ENCODE measurements at places on chromosomes 3 and 15.
A peak's percentile ranks its signal among the peaks of the same experiment; 100 is the strongest.

- DNase-seq, result no peak
Observed at GRCh38 chr3:107446706-107447105, 69.5 kb downstream of the CCDC54 start.

GRCh38 chr15:31222773-31223341 lies 103.8 kb upstream of the KLF13 start:
- DNase-seq, result no peak

- no peak for DNase-seq
Observed at GRCh38 chr3:38966811-38967692, 84.7 kb downstream of the SCN11A start.

DNA sequence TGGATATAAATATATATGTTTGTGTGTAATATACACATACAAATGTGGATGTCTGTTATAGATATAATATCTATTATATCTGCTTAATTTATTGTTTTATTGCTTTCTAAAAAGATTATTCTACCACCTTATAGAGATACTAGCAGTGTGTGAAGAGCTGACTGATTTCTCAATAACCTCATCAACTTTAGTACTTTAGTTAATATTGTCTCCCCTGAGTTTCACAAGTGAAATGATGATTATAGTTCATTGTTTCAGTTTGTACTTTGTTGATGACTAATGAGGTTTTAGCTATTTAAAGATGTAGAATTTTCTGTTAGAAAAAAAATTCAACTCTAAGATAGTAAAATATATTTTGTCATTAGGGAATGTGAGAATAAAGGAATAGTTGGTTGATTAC lies 11.4 kb downstream of the RSRC1 start:
- DNase-seq, result no peak

- no peak for DNase-seq
Observed at GRCh38 chr3:141426404-141427034, 58.2 kb downstream of the ZBTB38 start.

- no peak for DNase-seq
Observed at GRCh38 chr15:48475600-48476395, 144.6 kb downstream of the DUT start.

DNA sequence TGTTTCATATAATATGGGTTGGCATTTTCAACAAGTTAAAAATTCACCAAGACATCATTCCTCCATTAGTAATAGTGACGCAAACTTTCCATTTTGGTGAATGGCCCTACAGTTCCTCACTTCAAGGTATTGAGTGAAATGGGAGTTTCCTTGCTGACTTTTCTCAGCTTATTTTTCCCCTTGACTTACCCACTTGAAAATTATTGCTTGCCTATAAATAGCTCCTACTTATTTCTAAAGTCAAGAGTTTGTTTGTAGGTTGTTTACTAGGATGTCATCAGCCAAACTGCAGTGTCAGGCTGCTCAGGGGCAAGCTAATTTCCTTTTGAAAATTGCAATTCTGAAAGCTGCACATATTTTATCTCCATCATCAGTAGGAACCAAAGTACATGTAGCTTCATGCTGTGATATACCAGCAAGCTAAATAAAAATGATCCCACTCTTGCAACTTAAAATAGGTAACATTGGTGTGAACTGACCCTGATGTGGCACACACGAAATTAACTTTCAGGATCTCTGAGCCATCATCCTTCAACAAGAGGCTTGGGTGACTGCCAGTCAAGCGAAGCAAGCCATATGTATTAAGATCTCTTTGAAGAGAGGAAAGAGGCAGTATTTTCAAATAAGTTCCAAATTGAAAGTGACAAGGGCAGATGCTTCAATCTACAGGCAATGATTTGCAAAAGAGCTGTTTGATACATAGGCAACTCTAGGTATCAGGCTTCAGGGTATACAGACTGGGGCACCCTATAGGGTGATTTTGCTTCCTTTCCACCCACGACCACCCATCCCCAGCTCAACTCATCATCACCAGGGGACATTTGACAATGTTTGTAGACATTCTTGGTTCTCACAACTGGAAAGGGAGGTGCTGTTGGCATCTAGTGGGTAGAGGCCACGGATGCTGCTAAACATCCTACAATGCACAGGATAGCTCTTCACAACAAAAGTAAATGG lies 66.8 kb upstream of the RASGRP1 start:
- DNase-seq, result no peak

DNA sequence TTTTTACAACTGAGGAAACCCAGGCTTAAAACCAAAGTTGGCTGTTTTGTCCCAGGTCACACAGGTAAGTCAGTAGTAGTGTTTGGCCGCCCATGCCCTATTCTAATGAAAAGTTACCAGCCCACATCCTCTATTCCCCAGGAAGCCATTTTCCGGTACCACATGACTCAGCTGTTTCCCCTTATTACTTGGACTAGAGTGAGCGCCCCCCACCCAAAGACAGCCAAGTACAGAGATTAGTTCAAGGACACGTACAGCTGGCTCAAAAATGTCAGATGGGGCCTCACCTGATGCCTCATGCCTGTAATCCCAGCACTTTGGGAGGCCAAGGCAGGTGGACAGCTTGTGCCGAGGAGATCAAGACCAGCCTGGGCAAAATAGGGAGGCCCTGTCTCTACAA lies 8.5 kb upstream of the KLHL6 start:
- no peak for DNase-seq

GRCh38 chr3:8416965-8417364 lies 84.7 kb upstream of the LMCD1 start:
- no peak for DNase-seq

DNA sequence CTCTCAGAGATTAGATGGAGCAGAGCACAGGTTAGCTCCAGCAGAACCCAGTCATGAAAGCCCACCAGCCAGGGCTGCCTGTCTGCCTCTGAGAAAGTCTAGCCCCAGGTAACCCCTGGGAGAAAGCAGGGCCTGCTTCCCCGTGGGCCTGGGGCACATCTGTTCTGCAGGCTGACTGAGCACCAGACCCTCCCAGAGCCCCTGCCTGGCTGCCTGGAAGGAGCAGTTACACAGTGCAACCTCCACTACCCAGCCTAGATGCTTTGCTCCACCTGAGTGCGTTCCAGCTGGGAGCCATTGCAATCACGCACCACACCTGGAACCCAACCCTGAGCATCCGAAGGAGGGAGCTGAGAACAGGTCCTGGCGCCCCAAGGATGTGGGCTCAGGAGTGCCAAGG lies 24.7 kb upstream of the OR5K4 start:
- no peak for DNase-seq

GRCh38 chr3:145357453-145357852 lies 803.5 kb downstream of the PLOD2 start:
- DNase-seq, result no peak

DNA sequence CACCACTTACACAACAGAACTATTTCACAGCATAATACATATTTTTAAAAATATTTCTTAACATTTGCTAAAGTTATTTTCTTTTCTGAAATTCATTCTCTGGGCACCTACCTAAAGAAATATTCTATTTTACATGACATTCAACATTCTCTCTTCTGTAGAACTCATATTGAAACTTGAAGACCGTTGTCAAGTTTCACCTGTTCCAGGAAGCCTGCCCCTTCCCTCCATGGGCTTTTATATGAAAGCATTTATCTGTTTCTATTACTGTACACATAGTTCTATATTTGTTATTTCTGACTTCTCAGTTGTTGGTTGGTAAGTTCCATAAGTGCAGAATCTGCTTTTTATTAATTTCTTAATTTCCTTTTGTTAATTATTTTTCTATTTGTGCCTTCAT lies 204.3 kb upstream of the ALCAM start:
- DNase-seq, result no peak

DNA sequence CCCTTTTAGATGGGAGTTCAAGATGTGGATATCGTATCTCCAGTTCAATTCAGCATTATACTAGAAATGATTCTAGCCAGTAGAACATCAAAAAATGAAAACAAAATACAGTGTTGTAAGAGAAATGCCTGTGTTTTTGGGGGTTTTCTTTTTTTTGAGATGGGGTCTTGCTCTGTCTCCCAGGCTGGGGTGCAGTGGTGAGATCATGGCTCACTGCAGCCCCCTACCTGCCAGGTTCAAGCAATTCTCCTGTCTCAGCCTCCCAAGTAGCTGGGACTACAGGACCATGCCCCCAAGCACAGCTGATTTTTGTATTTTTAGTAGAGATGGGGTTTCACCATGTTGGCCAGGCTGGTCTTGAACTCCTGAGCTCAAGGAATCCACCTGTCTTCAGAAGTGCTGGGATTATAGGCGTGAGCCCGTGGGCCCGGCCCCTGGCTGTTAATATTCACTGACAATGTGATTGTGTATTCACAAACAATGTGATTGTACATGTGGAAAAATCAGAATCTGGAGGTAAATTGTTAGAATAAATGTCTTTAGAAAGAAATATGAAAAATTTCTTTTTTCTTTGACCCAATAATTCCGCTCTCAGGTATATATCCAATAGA lies 59.0 kb downstream of the ARIH1 start:
- no peak for DNase-seq

DNA sequence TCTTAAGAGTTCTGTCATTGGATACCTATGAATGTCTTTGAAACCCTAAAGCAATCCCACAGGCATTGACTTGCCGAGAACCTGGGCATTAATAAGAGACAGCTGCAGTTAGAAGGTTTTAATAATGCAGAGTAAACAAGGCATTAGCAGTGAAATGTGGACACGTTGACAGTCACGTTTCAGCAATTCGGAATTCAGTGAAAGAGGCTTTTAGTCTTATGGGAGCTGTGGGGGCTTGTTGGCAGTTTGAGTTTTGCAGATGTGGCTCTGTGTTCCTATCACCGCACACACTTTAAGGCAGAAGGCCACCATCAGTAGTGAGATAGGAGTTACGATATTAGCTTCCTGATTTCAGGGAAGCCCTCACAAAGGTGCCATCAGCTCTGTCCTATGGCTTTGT lies 145.2 kb upstream of the NUDT16 start:
- DNase-seq, result peak; percentile 66

GRCh38 chr3:37627951-37628620 lies 233.6 kb upstream of the CTDSPL start:
- no peak for DNase-seq

DNA sequence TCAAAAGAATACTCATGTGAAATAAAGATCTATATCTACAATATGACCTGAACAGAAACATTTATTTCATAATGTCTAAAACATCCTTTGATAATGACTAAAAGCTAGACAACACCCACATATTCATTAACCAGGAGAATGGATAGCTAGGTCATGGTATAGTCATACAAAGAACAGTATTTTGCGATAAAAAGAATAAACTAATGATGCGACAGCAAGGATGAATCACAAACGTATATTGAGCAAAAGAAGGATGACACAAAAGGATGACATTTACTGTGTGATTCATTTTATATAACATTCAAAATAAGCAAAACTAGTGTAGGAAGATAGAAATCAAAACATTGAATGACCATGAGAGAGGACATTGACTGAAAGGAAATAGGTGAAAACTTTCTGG lies 1233.1 kb downstream of the OTOL1 start:
- no peak for DNase-seq

GRCh38 chr3:114666623-114667022 lies 372.8 kb downstream of the TIGIT start:
- DNase-seq, result no peak

- DNase-seq, result no peak
Observed at GRCh38 chr3:101262393-101263240, 57.8 kb downstream of the IMPG2 start.

- no peak for DNase-seq
Observed at GRCh38 chr3:191428177-191428576, 32.8 kb upstream of the PYDC2 start.

DNA sequence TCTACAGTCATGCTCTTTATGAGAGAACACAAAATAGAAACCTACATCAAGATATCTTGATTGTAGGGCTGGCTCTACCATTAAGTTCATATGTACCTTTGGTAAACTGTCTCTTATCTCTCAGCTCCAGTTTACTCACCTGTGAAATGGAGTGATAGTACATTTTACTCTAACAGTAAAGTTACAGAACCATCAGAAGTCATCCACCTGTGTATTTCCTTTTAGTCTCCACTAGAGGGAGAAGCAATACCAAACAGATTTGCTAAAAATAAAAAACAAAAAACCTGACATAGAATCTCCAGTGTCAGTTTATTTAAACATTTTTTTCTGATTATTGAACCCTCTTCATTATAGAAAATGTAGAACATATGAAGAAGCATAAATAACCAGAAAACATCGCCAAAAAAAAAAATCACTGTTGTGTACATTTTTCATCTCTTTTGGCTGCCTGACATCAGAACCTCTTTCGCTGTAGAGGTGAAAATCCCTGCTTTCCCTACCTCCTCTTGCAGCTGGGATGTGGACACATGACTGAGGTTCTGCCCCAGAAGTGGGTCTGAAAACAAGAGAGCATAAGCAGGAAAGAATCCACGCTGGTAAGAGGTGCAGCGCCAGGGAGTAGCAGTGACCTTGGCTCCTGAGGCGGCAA lies 48.7 kb upstream of the WDR72 start:
- no peak for DNase-seq

DNA sequence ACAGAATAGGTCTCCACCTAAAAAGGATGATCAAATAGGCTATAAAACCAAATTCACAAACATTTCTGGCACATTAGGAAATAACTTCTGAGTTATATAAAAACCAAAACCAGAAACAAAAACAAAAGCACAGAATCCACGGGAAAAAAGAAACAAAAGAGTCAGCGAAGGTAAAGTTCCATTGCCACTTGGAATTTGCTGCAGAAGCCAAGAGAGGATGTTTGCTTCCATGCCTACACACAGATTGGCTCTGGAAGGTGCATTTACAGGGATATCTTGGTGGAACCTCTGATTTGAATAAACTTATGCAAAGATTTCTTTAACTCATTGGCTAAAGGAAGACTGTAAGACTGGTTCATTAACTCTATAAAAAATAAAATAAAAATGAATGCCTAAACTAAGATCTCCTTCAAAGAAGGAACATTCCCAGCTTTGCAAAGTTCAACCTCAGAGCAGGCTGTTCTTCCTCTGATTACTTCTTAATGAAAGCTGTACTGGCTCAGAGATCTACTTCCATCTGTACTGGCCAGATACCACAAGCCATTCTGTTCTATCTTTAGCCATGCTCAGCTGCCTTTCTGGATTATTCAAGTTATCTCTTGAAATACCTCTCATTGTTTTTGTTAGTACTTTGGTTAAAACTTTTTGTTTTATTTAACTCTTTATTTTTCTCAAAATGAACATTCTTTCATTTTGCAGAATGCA lies 537.5 kb upstream of the CCDC54 start:
- no peak for DNase-seq

DNA sequence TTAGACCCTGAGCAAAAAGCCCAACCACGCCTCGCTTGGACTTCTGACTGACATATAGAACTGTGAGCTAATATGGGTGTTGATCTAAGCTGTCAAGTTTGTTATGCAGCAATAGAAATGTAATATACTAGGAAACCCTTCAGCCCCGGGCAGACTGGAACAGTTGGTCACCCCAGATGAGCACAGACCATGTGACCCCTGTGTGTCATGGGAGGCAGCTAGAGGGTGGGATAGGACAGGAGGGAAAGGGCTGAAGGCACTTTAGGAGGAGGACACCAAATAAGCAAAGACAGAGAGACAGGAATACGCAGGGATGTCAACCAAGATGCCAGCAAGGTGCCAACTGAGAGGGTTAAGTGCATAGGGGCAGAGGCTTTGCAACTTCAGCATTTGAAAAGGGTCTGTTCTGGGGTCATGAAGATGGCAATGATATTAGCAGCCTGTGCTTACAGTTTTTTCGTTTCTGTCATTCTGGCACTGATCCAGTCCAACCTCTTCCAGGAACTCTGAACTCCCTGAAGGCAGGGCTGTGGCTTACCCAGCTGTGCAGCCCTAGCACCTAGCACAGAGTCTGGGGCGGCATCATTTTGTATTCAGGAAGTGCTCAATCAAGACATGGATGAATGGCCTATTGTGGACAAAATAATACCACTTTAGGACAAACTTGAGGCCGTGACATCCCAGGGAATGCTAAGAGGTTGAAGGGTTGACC lies 51.4 kb downstream of the HES1 start:
- DNase-seq, result no peak
